Right atrium auricular region (tissue), 2 donors: ENCODE measurements at places on chromosomes 12 and 14. TPM values are rescaled to one million over a fixed set of nuclear protein-coding genes. Genes with fewer than 3 reads are reported as not detected.

RIN3 gene
- 6.6 TPM for total RNA-seq

OR6J1 gene
- total RNA-seq: not detected

FGF23 gene
- total RNA-seq: 0.08 TPM

ZNF891 gene
- total RNA-seq: 0.82 TPM

STYK1 gene
- total RNA-seq: not detected

C12orf56 gene
- total RNA-seq: not detected

MUCL1 gene
- not detected for total RNA-seq

FGF6 gene
- total RNA-seq: not detected

DNA sequence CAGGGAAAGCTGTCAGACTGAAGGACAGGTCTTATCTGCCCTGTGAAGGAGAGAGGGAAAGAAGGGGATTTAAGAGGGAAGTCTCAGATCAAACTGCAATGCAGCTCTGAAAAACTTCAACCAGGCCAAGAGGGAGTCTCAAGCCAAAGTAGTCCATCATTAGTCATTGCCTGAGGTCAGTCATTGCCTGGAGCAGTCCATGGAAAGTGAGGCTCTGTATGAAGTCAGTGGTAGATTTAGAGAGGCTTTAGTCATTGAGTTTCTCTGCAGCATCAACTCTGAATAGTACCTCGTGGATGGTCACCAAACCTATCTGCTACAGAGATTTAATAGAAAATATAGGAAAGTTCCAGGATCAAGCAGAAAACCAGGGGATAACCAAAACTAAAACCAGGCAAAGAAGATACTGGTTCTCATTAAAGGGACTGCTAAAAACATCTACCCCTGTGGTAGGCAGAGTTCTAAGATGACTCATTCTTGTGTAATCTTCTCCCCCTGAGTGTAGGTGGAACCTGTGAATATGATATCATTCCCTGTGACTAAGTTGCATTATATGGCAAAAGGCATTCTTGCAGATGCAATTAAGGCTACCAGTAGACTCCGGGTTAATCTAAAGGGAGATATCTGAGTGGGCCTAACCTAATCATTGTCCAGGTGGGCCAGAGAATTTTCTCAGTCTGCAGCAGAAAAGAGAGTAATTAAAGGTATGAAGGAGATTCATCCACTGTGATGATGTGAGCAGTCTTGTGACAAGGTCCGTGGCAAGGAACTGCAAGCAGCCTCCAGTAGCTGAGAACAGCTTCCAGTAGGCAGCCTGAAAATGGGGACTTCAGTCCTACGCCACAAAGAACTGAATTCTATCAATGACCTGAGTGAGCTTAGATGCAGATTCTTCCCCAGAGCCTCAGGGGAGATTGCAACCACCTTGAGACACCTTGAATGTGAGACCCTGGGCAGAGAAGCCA lies 123.1 kb downstream of the GALC start:
- H3K4me3 ChIP-seq: no peak overlapping the region
- no peaks in the 10 kb centered on the region for H3K36me3 ChIP-seq
- no peaks in the 10 kb centered on the region for H3K4me1 ChIP-seq
- no peaks in the 10 kb centered on the region for H3K27me3 ChIP-seq

- H3K27me3 ChIP-seq: no peaks in the 10 kb centered on the region
- no peak overlapping the region for H3K27ac ChIP-seq
- no peaks in the 10 kb centered on the region for H3K36me3 ChIP-seq
- no peak for DNase-seq
These were observed 16.7 kb downstream of the GRIP1 start for GRCh38 chr12:66662179-66662578.

GRCh38 chr12:88351146-88351545 lies 209.0 kb downstream of the TMTC3 start:
- no peaks in the 10 kb centered on the region for H3K36me3 ChIP-seq
- DNase-seq: no peak
- no peaks in the 10 kb centered on the region for H3K4me1 ChIP-seq
- no peak overlapping the region for H3K4me3 ChIP-seq
- H3K27me3 ChIP-seq: no peaks in the 10 kb centered on the region

GRCh38 chr14:101410126-101410525 lies 151.2 kb upstream of the DIO3 start:
- no peak for DNase-seq
- no peak overlapping the region for H3K27ac ChIP-seq
- no peaks in the 10 kb centered on the region for H3K4me1 ChIP-seq
- H3K27me3 ChIP-seq: no peaks in the 10 kb centered on the region

DNA sequence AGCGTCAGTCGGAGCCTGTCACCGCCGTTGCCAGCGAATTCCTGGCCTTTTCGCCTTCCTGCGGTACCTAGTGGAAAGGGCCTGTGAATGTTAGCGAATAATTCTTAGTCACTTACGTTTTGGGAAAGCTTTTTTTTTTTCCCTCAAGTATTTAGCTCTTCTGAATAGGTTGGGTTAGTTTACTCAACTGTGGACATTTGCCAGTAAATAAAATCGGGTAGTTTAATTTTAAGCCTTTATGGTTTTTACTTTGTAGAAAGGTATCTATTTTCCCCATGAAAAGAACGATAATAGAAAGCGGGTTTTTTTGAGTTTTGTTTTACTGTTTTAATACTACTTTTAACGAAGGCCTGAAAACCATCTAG lies 1.7 kb downstream of the YY1 start:
- no peaks in the 10 kb centered on the region for H3K4me1 ChIP-seq
- no peaks in the 10 kb centered on the region for H3K36me3 ChIP-seq
- no peaks in the 10 kb centered on the region for H3K27me3 ChIP-seq
- H3K27ac ChIP-seq: peak overlapping the region; percentile 92
- peak overlapping the region; percentile 91 for H3K4me3 ChIP-seq

GRCh38 chr14:96231056-96231455 lies 25.0 kb upstream of the BDKRB1 start:
- no peak for DNase-seq
- H3K4me1 ChIP-seq: no peaks in the 10 kb centered on the region
- no peaks in the 10 kb centered on the region for H3K36me3 ChIP-seq
- H3K4me3 ChIP-seq: no peak overlapping the region
- H3K27ac ChIP-seq: no peak overlapping the region

DNA sequence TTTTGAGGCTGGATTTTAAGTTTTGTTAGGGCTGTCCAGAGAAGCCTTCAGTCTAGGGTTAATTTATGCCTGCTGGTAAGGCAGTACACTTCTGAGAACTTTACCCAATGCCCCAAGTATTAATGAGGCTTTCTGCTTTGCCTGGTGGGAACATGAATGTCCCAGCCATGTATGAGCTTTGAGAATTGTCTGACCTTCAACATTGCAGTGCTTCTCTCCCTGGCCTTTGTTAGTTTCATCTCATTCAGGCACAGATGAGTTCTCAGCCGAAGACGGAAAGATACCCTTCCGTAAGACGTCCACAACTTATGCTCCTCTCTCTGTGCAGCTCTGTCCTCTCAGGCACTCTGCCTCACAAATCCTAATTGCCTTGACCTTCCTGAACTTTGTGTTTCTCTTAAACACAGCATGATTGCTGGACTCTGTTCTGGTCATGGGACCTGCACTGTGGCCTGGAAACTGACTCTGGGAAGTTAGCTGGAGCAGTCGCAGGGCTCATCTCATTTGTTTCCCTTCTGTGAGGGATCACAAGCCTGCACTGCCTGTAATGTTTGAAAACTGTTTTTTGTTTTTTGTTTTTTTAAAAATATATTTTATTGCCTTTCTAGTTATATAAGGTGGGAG lies 15.7 kb downstream of the CHPT1 start:
- peak; percentile 69 for DNase-seq
- H3K27me3 ChIP-seq: no peaks in the 10 kb centered on the region
- H3K4me1 ChIP-seq: peaks cover 13% of the 10 kb centered on the region
- peak overlapping the region; percentile 73 for H3K27ac ChIP-seq

- no peaks in the 10 kb centered on the region for H3K4me1 ChIP-seq
- no peak overlapping the region for H3K4me3 ChIP-seq
- no peak overlapping the region for H3K27ac ChIP-seq
- DNase-seq: no peak
These were observed 24.8 kb downstream of the PELI2 start for GRCh38 chr14:56143025-56143424.

DNA sequence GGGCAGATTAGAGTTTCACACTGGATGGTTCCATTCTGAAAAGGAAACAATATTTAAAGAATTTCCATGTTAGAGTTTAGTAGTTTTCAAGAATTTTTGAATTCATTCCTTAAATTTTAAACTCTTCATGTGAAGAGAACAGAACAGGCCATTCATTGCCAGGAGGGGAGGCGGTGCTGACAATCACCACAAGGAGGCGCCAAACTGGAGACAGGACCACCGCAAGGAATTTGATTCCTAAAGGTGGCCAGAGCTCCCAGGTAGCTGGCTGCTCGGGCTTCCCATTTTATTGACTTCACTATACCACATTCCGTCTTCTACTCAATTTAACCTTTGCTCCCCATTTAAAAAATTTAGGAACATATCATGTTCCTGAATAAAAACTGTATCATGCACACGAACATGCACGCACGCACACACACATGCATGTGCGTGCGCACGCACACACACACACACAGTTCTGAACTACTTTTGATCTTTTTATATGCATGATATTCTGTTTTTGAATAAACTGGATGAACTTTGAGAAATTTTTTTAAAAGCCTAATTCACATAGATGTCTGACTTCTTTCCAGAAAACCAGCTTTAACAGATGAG lies 101.2 kb downstream of the NELL2 start:
- no peak overlapping the region for H3K4me3 ChIP-seq
- no peak overlapping the region for H3K27ac ChIP-seq
- DNase-seq: no peak
- H3K36me3 ChIP-seq: no peaks in the 10 kb centered on the region
- no peaks in the 10 kb centered on the region for H3K27me3 ChIP-seq

GRCh38 chr12:69070319-69071090 lies 137.5 kb upstream of the CPM start:
- H3K4me3 ChIP-seq: no peak overlapping the region
- H3K27ac ChIP-seq: no peak overlapping the region
- H3K27me3 ChIP-seq: no peaks in the 10 kb centered on the region
- peak; percentile 66 for DNase-seq

DNA sequence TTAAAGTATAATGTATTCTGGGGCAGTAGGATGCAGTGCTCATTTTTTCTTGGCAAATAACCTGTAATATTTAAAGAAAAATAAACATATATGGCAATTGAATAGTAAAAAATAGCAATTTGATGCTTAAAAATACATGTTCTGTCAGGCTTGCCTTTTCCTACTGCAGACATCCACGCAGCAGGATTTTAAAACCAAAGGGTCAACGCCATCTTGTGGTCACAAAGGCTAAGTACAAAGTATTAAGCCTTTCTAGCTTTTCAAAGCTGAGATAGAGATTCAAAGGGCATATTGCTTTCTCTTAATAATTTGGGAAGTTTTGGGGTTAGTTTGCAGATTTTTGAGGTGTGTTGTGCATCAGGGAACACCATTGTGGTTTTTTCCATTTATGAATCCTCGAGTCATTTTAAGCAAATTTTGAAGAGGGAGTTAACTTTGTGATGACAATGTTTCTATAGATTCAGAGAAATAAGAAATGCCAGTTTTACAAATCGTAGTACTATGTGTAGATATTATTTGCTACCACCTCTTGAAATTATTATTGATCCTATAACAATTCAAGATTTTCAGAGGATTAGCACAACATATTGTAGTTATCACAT lies 4.7 kb upstream of the CCER1 start:
- H3K4me3 ChIP-seq: no peak overlapping the region
- H3K27ac ChIP-seq: no peak overlapping the region
- H3K4me1 ChIP-seq: no peaks in the 10 kb centered on the region
- no peaks in the 10 kb centered on the region for H3K36me3 ChIP-seq

DNA sequence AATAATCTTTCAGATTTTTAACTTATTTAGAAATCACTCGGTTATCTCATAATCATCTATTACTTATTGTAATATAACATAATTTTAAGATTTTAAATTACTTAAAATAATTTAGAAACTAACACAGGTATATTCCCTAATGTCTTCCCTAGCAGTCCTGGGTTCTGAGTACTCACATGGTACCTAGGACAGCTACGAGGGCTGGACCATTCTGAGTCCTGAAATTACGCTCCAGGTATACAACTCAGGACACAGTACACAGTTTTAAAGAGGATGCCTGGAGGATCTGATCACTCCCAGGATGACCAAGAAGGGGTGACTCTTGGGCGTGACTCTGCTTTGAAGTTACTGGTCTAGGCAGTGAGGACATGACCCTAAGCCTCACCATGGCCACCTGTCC lies 9.1 kb upstream of the RASSF8 start:
- H3K27ac ChIP-seq: no peak overlapping the region
- H3K36me3 ChIP-seq: no peaks in the 10 kb centered on the region
- DNase-seq: no peak
- no peaks in the 10 kb centered on the region for H3K4me1 ChIP-seq
- H3K27me3 ChIP-seq: no peaks in the 10 kb centered on the region

- no peaks in the 10 kb centered on the region for H3K4me1 ChIP-seq
- no peaks in the 10 kb centered on the region for H3K36me3 ChIP-seq
- no peak overlapping the region for H3K27ac ChIP-seq
- no peak overlapping the region for H3K4me3 ChIP-seq
These were observed 127.6 kb upstream of the ARID2 start for GRCh38 chr12:45601888-45602287.

DNA sequence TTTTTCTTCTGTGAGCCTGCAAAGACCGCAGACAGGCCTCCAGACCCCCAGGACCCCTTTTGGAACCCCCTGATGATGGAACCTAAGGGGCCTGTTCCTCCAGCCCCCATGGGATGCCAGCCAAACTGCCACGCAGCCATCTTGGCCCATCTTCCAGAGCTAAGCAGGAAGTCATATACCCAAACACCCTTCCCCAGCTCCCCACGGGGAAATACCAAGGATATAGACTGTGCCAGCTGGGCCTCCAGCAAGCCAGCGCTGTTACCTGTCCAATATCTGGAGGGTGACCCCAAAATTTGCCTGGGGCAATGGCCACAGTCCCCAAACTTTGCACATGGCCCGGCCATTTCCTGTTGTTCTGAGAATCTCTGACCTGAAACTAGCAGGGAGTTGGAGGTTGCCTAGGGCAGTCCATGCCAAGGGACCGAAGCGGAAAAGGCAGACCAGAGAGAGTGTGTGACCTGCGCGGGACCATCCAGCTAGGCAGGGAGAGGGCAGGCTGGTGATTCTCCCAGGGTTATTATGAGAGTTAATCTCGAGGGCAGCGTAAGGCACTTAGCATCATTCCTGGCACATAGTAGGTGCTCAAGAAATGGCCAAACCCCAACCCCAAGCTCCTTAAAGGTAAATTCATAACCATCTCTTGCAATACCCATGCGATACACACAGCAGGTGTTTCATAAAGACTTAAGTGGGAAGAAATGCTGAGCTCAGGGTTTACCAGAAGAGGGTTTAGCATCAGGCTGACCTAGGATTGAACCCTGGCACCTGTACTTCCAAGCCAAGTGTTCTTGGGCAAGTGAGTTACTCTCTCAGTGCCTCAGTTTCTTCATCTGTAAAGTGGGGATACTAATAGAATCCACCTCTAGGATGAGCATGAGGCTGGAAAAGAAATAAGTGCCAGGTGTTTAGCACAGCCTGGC lies 2.6 kb upstream of the RASAL1 start:
- no peak for DNase-seq
- peaks cover 11% of the 10 kb centered on the region for H3K4me1 ChIP-seq
- no peak overlapping the region for H3K4me3 ChIP-seq
- H3K27ac ChIP-seq: no peak overlapping the region
- H3K36me3 ChIP-seq: no peaks in the 10 kb centered on the region
- H3K27me3 ChIP-seq: no peaks in the 10 kb centered on the region
